ENCODE measurements at places on chromosomes 4 and X.

DNA sequence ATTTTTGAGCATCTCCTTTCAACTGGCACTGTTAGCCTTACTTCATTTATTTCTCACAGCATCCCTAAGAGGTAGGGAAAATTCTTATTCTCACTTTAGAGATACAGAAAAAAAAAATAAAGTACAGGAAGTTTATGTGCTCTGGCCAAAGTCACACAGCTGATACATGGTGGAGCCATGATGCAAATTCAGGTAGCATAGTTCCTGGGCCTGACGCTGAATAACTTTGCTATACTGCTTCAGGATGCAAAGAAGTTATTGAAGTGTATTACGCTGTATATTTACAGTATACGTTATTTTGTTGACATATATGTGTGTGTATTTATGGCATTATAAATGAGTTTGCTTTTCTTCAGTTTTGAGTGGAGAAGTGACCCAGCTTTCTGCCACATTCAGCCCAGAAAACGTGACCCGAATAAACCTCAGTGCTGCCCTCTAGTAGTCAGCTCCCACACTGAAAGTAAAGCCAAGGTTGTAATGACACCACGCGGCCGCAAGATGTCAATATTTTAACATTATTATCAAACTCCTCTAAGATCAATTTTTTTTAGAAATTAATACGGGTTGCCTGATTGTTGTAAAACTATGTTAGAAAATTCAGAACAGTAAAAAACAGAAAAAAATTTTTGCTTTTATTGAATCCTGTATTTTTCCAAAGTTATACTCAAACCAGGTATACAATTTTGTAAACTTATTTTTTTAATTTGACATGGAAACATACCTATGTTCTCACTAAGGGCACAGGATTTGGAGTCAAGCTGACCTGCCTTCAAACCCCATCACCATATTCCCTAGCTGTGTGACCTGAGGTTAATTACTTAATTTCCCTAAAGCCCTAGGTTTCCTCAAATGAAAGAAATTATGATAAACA is 3.8 kb upstream of the GUCY2F start:
- DNase-seq: peak; percentile 75

- no peak for DNase-seq
Observed at GRCh38 chrX:9443327-9443726, 21.5 kb upstream of the TBL1X start.

DNA sequence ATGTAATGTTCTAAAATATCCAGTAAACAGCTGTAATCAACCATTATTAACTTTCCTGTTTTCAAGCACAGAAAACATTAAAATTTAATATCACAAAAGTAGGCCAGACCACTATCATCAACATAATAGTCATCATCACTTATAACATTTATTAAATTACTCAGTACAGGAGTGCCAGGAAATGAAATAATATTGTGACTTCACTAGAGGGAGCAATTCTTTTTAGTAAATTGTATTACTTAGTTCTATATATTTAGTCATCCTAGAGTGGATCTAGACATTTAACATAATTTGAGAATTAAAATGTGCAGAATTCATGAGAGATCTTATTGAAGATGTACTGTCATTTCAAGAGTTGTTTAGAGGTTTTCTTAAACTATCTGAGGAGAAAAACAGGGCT is 33.6 kb downstream of the PITX2 start:
- DNase-seq: no peak

DNA sequence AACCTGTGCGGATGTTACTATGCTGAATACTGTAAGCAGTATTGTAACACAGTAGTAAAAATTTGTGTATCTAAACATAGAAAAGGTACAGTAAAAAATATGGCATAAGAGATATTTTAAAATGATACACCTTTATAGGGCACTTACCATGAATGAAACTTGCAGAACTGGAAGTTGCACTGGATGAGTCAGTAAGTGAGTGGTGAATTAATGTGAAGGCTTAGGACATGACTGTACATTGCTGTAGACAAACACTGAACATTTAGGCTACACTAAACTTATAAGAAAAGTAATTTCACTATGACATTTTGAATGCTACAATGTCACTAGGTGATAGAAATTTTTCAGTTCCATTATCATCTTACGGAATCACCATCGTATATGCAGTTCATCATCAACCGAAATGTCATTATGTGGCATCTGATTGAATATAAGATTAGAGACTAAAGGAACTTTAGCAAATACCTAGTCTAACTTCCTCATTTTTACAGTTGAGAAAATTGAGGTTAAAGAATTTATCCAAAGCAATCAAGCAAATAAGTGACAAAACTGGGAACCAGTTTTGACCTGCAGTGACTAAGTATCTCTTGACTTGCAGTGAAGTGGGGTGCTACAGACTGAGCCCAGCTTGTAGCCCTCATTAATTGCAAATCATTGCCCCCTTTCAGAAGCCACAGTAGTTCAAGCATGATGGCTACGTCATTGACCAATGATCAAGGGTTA is 55.3 kb downstream of the EGF start:
- DNase-seq: no peak

DNA sequence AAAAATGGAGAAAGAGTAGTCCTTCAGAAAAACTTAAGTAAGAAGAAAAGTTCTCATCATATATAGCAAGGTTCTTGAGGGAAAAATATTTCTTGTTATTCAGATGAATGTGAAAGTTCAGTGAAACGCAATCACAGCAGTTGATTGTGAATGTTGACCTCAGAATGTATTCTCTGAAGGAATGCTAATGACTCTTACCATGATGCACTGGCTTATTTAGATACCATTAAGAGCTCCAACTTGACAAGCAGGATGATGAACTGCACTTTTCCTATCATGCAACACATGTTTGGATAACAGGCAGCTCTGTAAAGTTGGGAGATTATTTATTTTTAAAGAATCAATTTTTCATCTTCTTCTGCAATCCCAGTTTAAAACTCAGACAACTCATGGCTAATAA is 115.5 kb upstream of the MYOZ2 start:
- DNase-seq: no peak

DNA sequence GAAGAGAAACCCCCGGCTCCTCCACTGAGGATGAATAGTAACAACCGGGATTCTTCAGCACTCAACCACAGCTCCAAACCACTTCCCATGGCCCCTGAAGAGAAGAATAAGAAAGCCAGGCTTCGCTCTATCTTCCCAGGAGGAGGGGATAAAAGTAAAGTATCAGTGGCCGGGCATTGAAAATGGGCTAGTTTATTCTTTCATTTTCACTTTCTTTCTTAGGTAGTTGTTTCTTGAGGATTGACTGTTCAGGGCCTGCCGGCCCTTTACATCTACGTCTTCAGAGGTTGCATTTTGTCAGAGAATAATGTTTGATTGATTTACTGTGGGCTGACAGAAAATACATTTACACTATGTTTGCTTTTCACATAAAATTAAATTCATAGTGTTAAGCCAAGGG is 27.1 kb downstream of the PAK3 start:
- no peak for DNase-seq

DNA sequence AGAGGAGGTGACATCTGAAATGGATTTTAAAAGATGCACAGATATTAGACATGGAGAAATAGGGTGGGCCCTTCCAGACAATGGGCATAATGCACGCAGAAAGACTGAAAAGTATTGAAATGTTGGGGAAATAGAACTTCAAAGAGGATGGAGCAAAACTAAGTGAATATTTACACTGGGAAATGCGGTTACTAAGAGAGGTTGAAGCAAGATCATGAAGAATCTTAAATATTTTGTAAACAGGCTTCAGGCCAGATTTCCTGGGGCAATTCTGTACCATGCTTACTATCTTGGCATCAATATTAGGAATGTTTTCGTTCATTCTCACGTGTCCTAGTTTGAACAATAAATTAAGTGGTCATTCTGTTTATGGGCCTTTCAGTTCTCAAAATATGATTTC is 216.3 kb downstream of the ADAMTS3 start:
- no peak for DNase-seq

DNA sequence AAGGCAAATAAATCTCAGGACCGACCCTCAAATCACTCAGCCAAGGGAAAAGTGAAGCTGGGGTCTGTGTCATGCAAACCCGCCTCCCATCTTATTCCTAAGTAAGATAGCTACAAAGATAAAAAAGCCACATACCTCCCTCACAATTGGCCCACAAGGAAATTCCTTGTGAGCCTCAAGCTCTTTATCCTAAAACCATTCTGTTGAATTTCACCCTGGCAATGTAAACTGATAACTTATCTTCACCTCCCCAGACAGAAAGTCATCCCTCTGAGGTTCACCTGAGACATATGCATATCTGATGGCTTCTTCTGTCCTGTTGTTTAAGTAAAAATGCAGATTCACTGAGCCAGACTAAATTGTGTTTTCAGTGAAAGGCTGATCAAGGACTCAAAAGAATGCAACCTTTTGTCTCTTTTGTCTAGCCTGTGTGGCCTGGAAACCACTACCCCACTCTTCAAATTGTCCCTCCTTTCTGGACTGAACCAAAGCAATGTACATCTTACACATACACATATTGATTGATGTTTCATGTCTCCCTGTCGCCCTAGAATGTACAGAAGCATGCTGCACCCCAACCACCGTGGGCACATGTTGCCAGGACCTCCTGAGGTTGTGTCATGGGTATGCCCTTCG is 91.3 kb downstream of the MFAP3L start:
- no peak for DNase-seq

DNA sequence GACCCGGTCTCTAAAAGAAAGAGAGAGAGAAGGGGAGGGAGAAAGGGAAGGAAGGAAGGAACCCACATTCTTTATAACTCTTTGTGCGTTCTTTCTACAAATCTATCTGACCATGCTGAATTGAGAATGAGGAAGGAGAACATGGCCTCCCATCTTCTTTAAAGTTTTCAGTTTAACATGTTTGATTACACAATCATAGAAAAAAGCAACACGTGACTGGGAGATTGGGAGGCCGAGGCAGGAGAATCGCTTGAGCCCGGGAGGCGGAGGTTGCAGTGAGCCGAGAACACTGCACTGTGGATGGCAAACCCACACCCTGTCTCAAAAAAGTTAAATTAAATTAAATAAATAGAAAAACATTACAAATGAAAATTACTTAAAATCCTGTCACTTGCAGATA is 254.5 kb downstream of the RAPGEF2 start:
- no peak for DNase-seq

DNA sequence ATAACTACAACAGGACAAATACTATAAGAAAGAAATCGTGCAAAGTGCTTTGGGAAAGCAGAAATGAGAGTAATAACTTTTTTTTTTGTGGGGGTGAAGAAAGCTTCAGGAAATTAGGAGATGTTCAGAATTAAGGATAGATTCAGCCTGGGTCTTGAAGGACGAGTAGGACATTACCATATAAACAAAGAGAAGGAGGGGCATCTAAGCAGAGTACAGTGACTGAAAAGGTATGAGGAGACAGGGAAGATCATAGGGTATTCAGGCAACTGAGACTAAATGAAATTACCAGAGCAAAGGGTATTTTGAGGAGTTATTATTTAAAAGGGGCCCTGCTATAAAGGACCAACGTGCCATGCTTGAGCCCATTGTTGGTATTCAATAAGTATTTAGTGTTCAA is 3.1 kb upstream of the STAP1 start:
- no peak for DNase-seq

GRCh38 chr4:851701-852430 is 25.9 kb upstream of the CPLX1 start:
- DNase-seq: no peak

GRCh38 chr4:11640584-11640983 is 211.9 kb upstream of the HS3ST1 start:
- no peak for DNase-seq

DNA sequence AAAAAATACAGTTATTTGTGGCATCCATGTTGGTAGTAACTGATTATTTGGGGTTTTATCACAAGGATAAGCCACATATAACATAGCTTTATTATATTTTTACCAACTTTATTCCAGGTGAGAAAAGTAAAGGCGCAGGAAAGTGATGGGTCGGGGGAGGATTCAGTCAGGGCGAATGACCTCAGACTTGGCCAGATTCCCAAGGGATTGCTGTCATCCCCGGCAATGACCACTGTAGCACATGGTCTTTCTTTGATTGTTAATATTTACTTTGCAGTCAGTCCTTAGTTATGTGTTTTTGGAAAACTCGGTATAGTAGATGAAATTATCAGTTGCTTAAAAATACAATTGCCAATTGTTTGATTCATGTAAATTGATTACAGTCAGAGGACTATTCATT is 17.6 kb downstream of the GRIA3 start:
- no peak for DNase-seq

DNA sequence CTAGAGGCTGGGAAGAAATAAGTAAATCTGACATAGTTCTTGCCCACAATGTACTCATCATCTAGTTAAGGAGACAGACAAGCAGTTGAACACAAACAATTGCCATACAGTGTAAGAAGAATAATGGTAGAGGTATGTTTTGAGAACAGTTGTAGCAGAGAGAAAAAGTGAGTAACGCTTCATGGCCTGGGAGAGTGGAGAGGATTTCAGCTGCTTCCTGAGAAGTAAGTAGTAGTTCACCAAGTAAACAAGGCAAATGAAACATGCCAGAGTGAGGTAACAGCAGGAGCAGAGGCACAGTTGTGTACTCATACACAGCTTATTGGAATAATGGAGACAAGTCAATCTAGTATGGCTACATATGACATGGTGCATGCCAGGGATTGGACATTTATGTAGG is 53.6 kb upstream of the RAP2C start:
- DNase-seq: no peak

GRCh38 chrX:39381422-39381821 is 580.2 kb downstream of the MID1IP1 start:
- peak; percentile 42 for DNase-seq

DNA sequence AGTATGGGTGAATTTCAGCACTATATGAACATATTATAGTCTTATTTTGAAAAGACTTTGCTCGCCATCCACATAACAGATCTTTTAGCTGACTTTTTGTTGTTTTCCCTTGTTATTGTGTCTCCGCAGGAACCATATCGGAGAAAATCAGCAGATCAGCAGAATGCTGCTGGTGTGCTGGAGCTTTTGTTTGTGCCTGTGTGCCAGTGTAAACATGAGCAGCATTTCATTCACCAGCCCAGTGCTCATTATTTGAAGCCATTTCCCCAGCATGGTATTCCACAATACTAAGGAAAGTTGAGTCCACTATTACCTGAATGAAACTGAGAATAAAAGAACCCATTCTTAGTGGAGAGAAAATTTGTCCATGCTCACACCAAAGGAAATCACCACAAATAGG is 261.8 kb upstream of the ARX start:
- no peak for DNase-seq

DNA sequence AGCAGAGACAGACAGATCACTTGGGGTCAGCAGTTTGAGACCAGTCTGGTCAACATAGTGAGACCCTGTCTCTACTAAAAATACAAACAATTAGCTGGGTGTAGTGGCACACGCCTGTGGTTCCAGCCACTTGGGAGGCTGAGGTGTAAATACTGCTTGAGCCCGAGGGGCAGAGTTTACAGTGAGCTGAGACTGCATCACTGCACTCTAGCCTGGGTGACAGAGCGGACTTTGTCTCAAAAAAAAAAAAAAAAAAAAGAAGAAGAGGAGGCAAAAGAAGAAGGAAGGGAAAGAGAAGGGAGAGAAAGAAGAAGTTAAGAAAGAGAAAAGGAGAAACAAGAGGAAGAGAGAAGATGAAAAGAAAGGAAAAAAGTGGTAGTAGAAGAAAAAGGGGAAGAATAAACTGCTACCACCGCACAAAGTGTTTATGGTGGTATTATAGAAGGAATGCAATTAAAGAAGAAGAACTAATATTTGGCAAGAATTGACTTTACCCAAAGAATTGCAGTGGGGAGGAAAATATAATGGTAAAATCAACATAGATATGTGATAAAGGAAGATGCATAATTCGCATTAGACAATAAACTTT is 19.6 kb upstream of the NSUN7 start:
- DNase-seq: no peak

- no peak for DNase-seq
Observed at GRCh38 chrX:136708348-136708747, 60.4 kb downstream of the CD40LG start.
